ENCODE measurements at places on chromosomes 6 and 20. TPM values are rescaled to one million over a fixed set of nuclear protein-coding genes. Genes with fewer than 3 reads are reported as not detected.

PRKN gene
- 1.1 TPM for total RNA-seq

STMN3 gene
- 2.3 TPM for total RNA-seq

CDH26 gene
- 0.14 TPM for total RNA-seq

LAMA2 gene
- total RNA-seq: 262 TPM

HSPA1L gene
- total RNA-seq: 1.7 TPM

RUNX2 gene
- 1.8 TPM for total RNA-seq

NFATC2 gene
- under 0.01 TPM for total RNA-seq

KIAA1755 gene
- 1.9 TPM for total RNA-seq

NOX3 gene
- total RNA-seq: not detected

MAPK13 gene
- total RNA-seq: 8.1 TPM

TRIM40 gene
- total RNA-seq: not detected

MUC21 gene
- total RNA-seq: not detected

DDX43 gene
- 0.55 TPM for total RNA-seq

ZNF334 gene
- total RNA-seq: 2.0 TPM

All from smooth muscle cell of bladder (primary cell).